Esophagus muscularis mucosa (tissue), 4 donors: ENCODE measurements at places on chromosomes 16 and 17. TPM values are rescaled to one million over a fixed set of nuclear protein-coding genes. Genes with fewer than 3 reads are reported as not detected.

NKD1 gene
- 37.1 TPM for total RNA-seq

GRCh38 chr17:4038076-4038475 lies 73.8 kb upstream of the ATP2A3 start:
- DNase-seq = no peak

GRCh38 chr17:50596191-50597037 lies 35.9 kb downstream of the CACNA1G start:
- no peak for DNase-seq

ITGAD gene
- not detected for total RNA-seq

- DNase-seq = no peak
Observed at GRCh38 chr17:76081295-76082210, 2.6 kb downstream of the ZACN start.

CAMKK1 gene
- total RNA-seq = 8.8 TPM

RANBP10 gene
- 11.1 TPM for total RNA-seq

ATP2C2 gene
- not detected for total RNA-seq
